Activated T-helper 1 cell treated with Interleukin-2 at 50 U/mL for 16 hours (primary cell): ENCODE measurements at places on chromosomes 5 and 9.
A peak's percentile ranks its signal among the peaks of the same experiment; 100 is the strongest.

DNA sequence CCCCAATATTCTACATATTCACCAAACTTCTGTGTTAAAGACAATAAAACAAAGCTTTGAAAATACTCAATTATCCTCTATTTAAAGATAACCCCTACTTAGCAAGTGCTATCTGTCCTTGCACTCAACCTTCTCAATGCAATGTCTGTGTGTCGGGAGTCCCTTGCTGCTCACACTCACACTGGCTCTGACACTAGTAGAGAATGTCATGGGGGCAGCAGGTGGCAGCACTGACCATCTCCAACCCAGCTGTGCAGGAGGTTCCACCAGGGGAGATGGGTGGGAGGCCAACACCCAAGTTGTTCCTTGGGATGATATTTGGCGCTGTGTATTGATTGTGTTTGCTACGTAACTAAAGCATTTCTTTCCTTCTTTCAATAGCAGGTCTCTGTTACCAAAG is 59.4 kb upstream of the SIMC1 start:
- no peak for DNase-seq

GRCh38 chr5:172644711-172645110 is 3.6 kb downstream of the NEURL1B start:
- DNase-seq: no peak

GRCh38 chr5:79829260-79829659 is 139.6 kb downstream of the CMYA5 start:
- DNase-seq: no peak

GRCh38 chr9:36865731-36866635 is 168.1 kb downstream of the PAX5 start:
- DNase-seq: no peak

- DNase-seq: no peak
These were observed 501.0 kb downstream of the BNC2 start for GRCh38 chr9:16369427-16369826.

- DNase-seq: no peak
These were observed 9.9 kb upstream of the ANKHD1 start for GRCh38 chr5:140391732-140392131.

GRCh38 chr5:127011961-127012644 is 18.3 kb downstream of the MARCHF3 start:
- DNase-seq: no peak

- no peak for DNase-seq
These were observed 137.6 kb upstream of the LPCAT1 start for GRCh38 chr5:1661311-1661710.

DNA sequence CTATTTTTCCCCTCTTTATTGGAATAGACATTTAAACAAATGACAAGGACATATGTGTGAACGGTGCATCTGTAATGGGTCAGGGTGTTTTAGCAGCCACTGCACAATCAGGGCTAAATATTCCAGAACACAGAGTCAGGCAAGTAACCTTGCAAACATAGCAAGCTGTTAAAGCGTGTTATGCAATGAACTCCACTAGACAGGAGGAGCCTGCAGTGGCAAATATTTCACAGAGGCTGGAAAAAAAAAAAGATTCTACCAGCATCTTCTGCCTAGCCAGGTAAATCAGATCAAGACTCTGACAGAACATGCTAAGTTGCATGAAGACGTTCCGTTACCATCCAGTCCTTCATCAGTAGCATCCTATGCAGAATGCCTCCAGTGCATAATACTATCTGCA is 171.8 kb downstream of the SEMA5A start:
- DNase-seq: no peak

DNA sequence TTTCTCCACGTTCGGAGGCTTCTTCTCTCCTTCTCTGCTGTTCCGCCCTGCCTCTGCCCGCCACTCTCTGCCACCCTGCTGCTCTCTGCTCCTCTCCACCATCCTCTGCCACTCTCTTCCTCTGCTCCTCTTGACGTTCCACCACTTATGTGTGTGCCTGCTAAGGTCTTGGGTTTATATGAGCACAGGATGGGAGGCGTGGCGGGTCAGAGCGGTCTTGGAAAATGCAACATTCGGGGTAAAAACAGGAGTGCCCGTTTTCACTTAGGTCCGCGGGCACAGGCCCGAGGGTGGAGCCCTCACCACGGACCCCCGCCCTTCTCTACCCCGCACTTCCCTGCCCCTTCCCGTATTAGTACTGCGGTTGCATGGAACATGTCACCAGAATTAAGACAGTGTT is 114.4 kb upstream of the FBXL7 start:
- DNase-seq: no peak

DNA sequence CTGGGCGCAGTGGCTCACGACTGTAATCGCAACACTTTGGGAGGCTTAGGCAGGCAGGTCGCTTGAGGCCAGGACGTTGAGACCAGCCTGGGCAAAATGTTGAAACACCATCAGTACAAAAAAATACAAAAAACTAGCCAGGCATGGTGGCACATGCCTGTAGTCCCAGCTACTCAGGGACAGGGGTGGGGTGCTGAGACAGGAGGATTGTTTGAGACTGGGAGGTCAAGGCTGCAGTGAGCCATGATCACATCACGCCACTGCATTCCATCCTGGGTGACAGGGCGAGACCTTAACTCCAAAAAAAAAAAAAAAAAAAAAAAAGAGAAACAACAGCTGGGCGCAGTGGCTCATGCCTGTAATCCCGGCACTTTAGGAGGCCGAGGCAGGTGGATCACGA is 23.7 kb downstream of the DCAF12 start:
- no peak for DNase-seq

DNA sequence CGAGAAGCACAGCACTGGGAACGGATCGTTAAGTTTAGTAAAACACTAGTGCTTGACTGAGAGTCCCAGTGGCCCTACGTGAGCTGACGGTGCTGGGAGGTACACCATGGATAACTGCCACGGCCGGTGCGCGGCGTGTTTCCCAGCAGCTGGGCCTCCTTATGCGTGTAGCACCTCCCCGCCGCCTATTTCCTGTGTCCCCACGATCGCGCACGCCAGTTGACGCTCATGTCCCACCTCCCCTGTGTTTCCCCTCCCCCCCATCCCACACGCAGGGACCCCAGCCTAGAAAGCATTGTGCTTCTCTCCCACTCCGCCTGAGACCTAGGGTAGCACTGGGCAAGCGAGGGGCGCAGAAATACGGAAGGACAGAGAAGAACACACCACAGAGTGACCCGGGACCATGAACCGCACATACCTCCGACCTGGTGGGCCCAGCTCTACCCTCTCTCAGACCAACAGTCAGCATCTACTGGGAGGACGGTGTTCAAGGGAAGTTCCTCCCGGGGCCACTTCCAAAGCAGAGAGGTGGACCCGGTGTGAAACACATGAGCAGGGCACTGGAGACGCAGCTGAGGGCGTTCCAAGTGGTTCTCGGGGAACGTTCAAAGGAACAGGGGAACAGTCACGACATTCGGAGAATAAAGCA is 45.6 kb downstream of the DBH start:
- no peak for DNase-seq

DNA sequence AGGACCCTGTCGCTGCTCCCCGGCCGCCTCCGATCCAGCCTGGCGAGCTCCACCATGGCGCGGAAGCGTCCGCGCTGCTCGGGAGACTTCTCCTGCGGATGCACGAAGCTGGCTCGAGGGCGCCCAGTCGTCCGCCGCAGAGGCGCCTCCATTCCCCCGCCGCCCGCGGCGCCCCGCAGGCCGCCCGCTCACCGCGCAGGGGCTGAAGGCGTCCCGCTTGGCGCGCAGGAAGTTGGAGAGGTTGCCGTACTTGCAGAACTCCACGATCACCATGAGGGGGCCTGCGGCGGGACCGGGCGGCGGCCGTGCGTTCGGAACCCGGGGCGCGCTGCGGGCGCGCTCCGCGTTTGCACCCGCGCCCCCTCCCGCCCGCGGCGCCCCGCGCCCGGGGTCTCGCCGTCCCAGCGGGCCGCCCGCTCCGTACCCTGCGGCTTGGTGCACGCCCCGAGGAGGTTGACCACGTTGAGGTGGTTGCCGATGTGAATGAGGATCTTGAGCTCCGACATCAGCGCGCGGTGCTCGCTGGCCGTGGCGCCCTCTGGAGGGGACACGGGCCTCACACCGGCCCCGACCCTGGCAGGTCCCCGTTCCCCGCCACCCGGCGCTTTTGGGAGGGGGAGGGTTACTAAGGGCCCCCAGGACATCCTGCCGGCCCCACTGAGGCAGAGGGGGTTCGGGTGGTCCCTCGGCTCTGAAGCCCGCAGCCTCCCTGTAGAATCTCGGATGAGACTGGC is 27.7 kb upstream of the SCGB3A1 start:
- no peak for DNase-seq

DNA sequence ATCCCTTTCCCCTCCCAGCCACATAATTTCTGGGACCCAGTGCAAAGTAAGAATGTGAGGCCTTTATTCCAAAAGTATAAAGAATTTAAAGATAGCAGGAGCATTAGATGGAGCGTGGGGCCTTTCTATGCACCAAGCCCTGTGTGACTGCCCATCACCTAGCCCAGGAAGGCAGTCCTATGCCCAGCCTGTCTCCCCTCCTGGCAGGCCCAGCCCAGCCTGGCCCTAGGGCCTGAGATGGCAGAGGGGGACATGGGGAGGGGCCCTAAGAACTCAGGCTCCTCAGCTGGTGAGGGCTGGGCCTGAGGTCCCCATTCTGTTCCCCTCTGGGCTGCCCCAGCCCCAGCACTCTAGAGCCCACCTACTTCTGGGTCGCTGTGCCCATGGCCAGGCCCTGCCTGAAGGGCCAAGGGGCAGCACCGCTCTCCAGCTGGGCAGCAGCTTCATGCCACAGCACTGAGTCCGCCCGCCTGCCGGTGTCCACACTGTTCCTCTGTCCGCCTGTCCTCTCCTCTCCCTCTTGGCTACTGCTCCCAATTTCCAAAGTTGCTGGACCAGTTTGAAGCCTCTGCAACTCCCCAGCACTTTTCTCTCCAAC is 995 bp upstream of the SLC23A1 start:
- DNase-seq: no peak

- DNase-seq: peak; percentile 38
These were observed 7.0 kb downstream of the NOTCH1 start for GRCh38 chr9:136538599-136539426.

DNA sequence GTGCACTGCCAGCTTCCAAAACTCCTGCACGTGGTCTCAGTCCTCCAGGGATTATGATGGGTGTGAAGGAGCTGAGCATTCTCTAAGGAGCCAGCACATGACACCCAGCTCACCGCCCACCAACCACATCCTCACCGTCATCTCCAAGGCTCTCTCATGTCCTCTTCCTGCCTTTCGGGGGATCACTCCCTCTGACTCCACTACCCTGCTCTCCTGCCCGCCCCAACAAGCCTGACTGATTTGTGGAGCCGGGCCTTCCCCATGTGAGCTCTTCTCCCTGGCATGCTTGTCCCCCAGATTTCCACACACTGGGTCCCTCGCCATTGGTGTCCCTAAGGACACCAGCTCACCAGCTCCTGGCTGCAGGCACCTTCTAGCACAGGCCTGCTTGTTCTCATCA is 1.9 kb downstream of the ABO start:
- DNase-seq: no peak

DNA sequence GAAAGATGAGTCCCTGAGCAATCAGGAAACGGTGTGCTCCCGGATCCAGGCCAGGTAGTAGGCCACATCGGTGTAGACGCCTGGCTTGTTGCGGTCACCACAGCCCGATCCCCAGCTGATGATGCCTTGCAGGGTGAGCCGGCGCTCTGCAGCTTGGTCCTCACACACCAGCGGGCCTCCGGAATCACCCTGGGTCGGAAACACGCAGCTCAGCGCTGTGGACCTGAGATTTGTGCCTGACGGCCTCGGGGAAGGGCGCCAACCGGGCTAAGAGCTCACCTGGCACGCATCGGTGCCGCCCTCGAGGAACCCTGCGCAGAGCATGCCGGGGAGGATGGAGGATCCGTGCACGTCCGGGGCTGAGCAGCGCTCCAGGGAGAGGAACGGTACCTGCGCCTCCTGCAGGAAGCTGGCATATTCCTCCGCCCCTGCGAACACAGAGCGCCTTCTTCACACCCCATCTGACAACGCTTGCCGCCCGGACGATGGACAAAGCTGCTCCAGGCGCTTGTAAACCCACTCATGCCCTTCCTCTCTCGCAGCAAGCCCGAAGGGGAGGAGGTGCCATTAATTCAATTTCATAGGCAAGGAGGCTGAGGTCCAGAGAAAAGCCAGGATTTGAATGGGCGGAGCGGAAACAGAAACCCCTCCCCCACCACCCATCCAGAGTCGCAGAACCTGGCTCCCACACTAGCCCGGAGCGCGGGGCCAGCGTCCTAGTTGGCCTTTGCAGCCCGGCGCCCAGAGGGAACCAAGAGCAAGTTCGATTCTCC is 2.0 kb upstream of the PFN3 start:
- peak; percentile 56 for DNase-seq

GRCh38 chr5:141603923-141604717 is 14.7 kb downstream of the DIAPH1 start:
- no peak for DNase-seq

DNA sequence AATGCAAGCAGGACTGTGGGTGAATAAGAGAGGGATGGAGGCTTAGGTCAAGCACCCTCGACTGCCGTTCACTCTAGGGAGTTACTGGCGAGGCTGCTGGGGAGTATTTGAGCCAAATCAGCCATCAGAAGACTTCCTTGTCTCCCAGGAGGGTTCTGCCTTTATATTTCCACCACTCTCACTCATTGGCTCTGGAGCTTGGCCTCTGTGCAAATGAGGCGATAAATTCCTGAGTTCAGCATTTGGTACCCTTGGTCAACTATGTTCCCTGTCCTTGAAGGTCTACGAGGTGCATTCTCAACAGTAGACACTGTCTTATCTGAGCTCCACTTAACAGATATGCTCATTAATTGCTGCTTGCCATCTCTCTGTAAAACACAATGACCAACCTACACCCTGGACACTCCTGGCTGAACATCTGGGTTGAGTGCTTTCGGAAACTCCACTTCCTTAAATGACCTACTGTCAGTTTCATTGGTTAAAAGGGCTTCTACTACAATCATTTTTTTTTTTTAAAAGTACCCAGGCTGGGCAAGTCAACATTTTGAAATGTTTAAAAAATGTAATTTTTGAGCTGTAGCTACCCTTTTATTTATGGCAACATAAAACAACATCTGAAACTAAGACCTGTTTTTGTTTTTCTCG is 153.2 kb downstream of the NTRK2 start:
- no peak for DNase-seq

GRCh38 chr5:135222771-135223170 is 176.3 kb downstream of the MACROH2A1 start:
- no peak for DNase-seq

- DNase-seq: no peak
These were observed 184.0 kb downstream of the SEMA5A start for GRCh38 chr5:9361835-9362234.

GRCh38 chr5:123701511-123702200 is 189.7 kb downstream of the CSNK1G3 start:
- no peak for DNase-seq
